ENCODE measurements at places on chromosomes 1 and 21.

- no peak for DNase-seq
Measured at GRCh38 chr1:15413563-15414444, 4.1 kb downstream of the EFHD2 start.

DNA sequence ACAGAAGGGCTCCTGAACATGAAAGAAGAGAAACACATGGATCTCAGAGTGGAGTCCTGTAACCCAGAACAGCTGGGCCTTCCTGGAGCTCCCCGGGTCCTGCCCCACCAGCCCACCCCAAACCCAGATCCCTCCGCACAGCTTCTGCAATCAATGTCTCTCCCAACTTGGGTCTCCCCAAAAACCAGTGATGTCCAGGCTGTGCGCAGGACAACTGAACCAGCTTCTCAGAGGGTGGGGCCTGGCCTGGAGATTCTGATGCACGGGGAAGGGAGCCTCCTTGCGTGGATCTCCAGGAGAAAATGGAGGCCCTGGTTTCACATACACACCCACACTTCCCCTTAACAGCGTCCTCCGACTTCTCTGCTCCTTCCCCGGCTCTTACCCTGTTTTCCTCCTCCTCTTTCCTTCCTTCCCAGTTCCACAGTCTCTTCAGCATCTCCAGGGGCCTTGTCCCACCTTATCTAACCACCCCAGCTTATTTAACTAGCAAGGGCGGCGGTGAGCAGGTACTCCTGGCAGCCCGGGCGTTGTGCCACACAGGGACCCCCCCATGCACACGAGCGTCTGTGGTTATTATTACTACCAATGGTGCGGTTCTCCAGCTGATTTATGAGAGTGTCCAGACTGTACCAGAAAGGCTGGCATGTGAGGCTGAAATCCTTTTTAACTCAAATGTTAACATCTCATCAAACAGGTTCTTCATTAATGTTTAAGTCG is 11.2 kb upstream of the MX2 start:
- DNase-seq = no peak

- DNase-seq = no peak
Measured at GRCh38 chr1:174007851-174008250, 14.3 kb downstream of the RC3H1 start.

DNA sequence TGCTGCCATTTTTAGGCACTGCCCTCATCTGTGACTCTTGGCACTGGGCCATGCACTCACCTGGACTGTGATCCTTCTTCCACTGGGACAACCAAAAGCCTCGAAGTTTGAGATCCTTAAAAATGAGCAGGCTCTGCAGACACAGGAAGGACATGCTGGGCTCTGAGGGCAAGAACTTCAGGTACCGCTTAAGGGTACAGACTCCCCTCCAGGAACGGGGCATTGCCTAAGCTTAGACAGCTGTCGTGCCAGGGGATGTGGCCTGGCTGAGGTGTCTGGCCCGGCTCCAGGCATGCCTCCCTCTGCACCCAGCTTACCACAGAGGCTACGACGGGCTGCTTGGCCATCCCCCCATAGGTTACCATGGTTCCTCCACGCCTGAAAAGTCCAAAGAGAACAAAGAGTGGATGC is 14.2 kb upstream of the SRSF4 start:
- DNase-seq = no peak

- no peak for DNase-seq
Measured at GRCh38 chr1:233879841-233880240, 24.6 kb upstream of the SLC35F3 start.

- DNase-seq = peak; percentile 74
Measured at GRCh38 chr1:206551986-206552326, 44.6 kb downstream of the RASSF5 start.

DNA sequence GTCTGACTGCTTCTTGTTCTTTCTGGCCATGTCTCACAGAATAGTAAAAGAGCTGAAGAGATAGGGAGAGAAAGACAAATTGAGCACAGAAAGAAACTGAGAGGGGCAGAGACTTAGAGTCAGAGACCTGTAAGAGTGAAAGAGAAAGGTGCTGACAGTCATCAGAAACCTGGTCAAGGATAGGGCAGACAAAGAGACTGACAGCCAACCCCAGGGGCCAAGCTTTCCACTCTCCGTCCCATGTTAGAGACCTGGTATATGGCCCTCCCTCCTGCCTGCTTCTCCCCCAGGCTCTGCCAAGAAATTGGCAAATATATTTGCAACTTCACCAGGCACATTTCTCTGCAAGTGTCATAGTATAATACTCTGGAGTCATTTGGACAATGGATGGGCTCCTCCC is 64.6 kb downstream of the RHBG start:
- no peak for DNase-seq

- DNase-seq = no peak
Measured at GRCh38 chr21:33490991-33491372, 534 bp downstream of the DNAJC28 start.

DNA sequence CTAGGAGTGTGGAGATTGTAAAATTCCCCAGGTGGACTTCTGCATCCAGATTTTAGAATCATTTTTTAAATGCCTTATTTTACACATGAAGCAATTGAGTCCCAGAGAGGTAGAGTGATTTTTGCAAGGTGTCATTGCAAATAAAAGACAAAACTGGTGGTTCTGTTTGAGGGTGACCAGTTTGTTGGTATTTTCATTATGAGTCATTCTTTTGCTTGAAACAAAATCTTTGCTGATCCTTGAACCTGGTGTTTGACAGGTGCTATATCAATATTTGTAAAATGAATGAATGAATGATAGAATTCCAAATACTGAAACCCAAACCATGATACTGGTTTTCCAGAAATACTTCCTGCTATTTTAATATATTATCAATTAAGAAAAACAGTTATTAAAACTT is 44.1 kb downstream of the TTC3 start:
- DNase-seq = no peak

- no peak for DNase-seq
Measured at GRCh38 chr1:51908499-51908898, 30.0 kb upstream of the NRDC start.

GRCh38 chr1:153355445-153356071 is 2.1 kb upstream of the S100A9 start:
- DNase-seq = peak; percentile 59

- DNase-seq = no peak
Measured at GRCh38 chr21:16792101-16792500, 720.7 kb upstream of the CXADR start.

DNA sequence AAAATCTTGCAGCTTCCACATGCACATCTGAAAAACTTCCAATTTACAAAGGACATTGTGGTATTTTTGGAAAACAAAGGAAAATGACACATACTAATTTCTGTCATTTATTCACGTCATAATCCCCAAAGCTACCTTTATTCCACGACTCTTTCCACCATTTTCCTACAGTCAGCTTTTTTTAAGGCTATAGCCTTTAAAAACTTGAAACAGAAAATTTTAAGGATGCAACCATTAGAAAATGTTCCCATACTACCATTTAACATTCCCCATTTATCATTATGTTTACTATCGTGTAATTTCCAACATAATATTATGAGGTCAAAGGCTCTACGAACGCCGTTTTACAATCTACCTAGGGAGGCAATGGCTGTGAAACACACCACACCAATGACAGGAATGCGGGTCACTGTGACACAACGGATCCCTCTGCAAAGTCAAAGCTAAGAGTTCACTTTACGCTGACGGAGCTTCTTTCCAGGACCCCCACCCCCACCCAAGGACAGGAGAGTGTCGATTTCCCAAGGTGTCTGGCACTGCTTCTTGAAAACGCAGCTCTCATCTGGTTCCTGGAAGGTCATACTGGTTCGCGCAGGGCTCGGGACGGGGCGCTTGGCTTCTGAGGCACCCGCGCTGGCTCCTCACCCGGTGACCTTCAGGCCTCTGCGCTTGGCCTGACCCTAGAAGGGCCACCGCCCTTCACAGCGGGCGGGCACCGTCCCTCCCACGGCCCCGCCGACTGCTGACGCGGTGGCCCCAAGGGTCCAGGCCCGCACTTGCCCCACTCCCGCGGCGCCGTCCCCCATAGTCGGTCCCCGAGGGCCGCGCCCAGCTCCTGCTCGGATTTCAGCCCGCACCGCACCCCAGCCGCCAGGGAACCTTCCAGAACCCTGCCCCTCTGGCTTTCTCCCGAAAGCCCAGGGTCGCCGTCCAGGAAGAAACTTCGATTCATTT is 50.5 kb upstream of the ATF3 start:
- DNase-seq = no peak

- peak; percentile 19 for DNase-seq
Measured at GRCh38 chr1:19762175-19762779, 37.4 kb downstream of the TMCO4 start.

GRCh38 chr1:52063192-52063591 is 7.1 kb downstream of the BTF3L4 start:
- no peak for DNase-seq

- DNase-seq = no peak
Measured at GRCh38 chr1:223000632-223001031, 142.4 kb downstream of the TLR5 start.

DNA sequence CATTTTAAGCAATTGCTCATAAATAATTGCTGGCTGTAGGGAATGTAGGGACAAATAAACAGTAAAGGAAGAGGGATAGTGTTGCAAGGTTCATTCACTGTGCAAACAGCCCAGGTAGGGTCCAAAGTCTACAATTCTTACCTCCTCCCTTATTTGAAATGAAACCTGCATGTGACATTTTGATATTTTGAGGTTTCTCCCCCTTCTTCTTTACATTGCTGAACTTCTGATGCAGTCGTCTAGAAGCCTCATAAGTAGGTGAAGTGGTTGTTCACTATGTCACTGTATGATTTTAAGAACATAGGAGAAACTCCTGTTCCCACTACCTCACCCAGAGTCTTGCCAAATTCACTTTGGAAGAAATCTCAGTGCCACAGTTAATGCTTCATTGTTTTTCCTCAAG is 16.1 kb downstream of the F5 start:
- DNase-seq = no peak

DNA sequence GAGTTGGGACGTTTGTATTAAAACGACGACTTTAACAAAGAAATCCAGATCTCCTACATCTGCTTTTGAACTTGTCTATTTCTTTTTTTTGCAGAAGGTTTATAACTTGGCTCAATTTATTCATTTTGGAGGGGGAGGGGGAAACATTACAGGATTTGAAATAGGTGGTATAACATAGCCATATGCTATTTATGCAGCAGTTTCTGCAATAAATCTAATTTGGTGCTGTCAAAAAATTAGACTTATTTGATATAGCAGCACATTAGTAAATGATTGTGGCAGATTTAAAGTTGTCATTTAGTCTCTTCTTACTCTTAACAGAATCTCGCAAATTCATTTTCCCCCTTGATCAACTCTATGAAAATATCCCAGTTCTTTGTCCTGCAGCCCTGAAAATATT is 138.2 kb downstream of the SDCCAG8 start:
- no peak for DNase-seq

DNA sequence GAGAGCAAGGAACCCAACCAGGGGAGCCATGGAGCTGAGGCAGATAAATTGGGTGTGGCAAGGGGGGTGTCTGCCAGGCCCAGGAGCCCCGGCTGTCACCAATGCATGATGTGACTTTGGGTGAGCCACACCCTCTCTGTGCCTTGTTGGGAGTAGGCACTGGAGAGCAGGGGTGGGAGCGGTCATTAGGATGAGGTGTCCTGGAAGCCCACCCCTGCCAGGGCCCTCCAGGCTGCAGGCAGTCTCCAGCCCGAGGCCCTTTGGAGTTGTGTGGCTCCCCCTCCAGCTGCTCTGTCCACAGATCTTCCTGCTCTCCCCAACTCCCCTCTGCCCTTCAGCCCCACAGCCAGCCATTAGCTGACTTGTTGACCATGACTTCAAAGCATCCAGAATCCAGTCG is 11.4 kb downstream of the MX2 start:
- DNase-seq = no peak

- DNase-seq = no peak
Measured at GRCh38 chr1:235424092-235424491, 56.9 kb downstream of the TBCE start.
